Fibroblast of lung (primary cell): ENCODE measurements at places on chromosomes 13 and 19.

- no peak for DNase-seq
Observed at GRCh38 chr19:30374865-30375552, 2.8 kb downstream of the ZNF536 start.

DNA sequence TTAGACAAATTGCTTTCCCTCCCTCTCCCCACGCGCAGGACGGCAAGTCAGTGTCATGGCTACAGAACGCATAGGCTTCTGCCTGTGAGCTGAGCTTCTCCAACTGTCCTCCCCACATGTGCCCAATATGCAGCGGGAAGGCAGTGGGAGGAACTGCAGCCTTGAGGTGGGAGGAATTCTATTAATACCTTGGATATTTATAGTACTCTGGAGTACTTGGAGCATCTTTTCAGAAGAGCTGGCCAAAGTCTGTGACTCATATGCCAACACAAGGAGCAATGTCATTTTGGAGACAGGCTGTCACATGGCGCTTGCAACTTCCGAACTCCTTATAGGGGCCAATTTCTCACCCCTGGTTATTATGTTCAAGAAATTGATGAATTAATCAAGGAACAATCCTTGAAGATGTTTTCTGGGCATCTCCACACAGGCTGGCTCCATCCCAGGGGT is 245.0 kb upstream of the SERP2 start:
- peak; percentile 40 for DNase-seq

- peak; percentile 94 for DNase-seq
Observed at GRCh38 chr19:45478454-45479238, 10.8 kb downstream of the FOSB start.

DNA sequence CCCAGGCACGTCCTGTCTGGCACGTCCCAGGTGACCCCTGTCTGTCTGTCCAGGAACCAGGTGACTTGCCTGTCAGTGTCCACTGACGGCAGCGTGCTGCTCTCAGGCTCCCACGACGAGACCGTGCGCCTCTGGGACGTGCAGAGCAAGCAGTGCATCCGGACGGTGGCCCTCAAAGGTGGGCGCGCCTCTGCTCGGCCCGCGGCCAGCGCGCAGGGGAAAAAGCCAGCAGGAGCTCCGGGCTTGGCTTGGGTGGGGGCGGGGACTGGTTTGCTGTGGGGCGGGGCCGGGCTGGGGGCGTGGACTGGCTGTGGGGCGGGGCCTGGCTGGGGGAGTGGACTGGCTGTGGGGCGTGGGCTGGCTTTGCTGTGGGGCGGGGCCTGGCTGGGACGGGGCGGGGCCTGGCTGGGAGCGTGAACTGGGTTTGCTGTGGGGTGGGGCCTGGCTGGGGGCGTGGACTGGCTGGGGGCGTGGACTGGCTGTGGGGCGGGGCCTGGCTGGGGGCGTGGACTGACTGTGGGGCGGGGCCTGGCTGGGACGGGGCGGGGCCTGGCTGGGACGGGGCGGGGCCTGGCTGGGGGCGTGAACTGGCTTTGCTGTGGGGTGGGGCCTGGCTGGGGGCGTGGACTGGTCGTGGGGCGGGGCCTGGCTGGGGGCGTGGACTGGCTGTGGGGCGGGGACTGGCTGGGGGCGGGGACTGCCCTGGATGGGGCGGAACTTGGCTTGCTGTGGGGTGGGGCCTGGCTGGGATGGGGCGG is 7.2 kb downstream of the WDR18 start:
- peak; percentile 22 for DNase-seq

DNA sequence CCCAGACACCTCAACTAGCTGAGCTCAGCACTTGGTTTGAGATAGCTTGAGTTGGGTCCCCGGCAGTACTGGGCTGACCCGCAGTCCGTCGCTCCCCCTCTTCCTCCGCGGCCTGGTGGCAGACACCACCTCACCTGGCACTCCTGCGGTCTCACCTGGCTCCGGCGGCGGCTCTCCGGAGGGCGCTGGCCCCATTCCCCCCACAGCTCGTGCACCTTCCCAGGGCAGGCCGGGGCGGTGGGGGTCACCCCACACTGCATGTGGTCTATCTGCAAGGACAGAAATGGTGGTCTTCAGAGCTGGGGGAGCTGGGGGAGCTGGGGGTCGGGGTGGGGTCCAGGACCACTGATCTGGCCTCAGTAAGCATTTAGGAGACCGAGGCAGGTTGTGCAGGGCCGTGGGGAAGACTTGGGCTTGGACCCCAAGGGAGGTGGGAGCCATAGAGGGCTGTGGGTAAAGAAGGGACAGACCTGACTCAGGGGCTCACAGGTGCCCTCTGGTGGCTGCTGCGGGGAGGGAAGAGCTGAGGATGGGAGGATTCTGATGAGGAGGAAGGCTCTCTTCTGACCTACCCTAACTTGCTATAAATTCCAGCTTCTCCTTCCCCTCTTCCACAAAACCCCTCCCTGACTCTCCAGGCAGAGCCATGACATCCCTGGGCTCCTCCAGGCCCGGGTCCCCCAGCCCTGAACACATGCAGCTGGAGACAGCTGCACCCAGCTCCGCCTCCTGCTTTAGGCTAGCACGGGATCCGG is 6.7 kb upstream of the PLIN4 start:
- DNase-seq = peak; percentile 43

DNA sequence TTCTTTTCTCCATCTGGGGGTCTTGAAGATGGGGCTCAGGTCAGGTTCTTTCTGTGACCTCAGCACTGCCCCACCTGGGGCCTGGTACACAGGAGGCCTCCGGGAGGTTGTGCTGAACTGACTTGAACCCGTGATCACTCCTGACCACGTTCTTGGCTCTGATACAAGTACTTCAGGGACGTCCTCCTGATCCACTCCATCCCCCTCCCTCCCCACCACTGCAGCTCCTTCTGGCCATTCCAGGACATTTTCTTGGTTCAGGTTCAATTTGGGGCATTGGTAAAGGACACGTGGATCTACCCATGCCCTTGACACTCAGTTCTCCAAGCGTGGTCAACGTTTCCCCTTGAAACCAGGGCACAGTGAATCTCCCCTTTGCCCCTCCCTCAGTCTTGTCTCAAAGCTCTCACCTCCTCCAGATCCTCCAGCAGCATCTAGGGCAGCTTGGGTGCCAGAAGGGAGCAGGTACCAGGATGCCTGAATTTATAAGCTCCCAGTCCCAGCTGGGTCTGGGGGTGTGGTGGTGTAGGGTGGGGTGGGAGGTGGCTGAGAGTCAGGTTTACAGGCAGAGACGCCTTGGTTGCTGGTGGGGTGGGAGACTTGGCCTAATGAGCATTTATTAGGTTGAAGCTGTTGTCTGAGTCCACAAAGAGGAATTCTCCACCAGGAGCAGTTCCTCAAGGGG is at the start of gene KLK15:
TSS of gene KLK15 (minus strand) at position 458 of the 685 bp plus-strand sequence. CDS start 2,082 bp downstream, outside the sequence.
- no peak for DNase-seq

- peak; percentile 15 for DNase-seq
Observed at GRCh38 chr13:78194904-78195639, 276.4 kb upstream of the EDNRB start.

- DNase-seq = no peak
Observed at GRCh38 chr13:99403458-99403971, 96.3 kb upstream of the GPR183 start.

DNA sequence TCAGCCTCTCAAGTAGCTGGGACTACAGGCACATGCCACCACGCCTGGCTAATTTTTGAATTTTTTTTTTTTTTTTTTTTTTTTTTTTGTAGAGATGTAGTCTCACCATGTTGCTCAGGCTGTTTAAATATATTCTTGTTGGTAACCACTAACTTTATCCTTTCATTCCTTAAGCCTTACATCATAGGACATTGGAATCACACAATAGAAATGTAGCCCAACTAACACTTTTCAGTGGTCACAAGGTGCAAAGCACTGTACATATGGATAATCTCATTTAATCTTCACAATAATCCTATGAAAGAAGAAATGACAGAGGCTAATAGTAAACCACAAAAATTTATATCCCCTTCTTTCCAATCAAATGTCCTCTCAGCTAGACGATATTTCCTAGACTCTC is 417.8 kb upstream of the DACH1 start:
- no peak for DNase-seq

GRCh38 chr13:52739468-52740071 is at the start of gene CNMD:
CNMD (minus strand) TSS chr13:52739820; CDS start chr13:52739701, 119 bp downstream.
- DNase-seq = no peak

GRCh38 chr13:98765996-98766519 is 13.6 kb upstream of the SLC15A1 start:
- no peak for DNase-seq

GRCh38 chr13:102203718-102204117 is 198.1 kb downstream of the FGF14 start:
- no peak for DNase-seq

DNA sequence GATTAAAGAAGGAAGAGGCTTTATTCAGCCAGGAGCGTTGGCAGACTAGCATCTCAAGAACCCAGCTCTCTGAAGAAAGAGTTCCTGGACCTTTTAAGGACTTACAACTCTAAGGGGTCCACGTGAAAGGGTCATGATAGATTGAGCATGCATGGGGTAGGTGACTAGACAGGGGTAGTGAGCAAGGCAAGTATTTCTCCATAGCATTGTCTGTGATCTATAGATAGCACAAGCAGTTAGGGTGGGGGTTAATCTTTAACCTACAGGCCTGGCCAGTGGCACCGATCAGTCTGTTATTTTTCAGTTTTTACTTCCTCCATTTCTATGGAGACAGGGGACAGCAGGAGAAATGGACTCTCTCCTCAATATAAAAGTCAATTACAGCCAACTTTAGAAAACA is 983.7 kb downstream of the SLITRK1 start:
- DNase-seq = no peak

GRCh38 chr19:41595258-41595889 is 19.4 kb downstream of the CEACAM21 start:
- DNase-seq = peak; percentile 68

- no peak for DNase-seq
Observed at GRCh38 chr13:79534596-79534995, 53.6 kb downstream of the NDFIP2 start.

GRCh38 chr13:21522847-21523246 is 63.7 kb upstream of the ZDHHC20 start:
- no peak for DNase-seq

- DNase-seq = no peak
Observed at GRCh38 chr13:35489050-35489449, 12.6 kb upstream of the MAB21L1 start.

DNA sequence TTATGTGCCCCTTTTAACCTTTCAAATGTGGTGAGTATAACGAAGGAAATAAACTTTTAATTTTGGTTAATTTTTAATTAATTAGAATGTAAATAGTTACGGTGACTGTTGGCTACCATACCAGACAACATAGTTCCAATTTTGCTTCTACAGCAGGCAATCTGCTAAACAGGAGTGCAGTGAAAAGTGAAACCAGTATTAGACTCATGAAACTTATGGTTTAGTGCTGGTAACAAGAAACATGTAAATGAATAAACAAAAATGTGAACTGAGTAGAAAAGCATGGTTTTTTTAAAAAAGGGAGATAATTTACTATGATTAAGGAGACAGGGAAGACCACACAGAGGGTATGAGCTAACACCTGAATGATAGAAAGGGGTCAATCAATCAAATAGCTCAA is 478.4 kb downstream of the PCDH9 start:
- DNase-seq = no peak

DNA sequence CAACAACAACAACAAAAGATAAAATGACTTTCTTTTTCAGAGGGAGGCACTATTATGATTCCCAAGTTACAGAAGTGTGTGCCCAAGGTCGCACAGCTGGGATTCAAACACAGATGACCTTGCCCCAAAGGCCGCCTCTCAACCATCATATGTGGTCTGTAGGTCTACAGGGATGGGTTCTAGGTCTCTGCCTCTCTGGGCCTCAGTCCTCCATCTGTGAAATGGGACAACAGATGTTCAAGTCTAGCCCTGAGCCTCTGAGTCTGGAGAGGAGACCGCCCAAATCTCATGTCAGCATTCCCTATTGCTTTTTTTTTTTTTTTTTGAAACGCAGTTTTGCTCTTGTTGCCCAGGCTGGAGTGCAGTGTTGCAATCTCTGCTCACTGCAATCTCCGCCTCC is 4.9 kb downstream of the NPAS1 start:
- DNase-seq = no peak

DNA sequence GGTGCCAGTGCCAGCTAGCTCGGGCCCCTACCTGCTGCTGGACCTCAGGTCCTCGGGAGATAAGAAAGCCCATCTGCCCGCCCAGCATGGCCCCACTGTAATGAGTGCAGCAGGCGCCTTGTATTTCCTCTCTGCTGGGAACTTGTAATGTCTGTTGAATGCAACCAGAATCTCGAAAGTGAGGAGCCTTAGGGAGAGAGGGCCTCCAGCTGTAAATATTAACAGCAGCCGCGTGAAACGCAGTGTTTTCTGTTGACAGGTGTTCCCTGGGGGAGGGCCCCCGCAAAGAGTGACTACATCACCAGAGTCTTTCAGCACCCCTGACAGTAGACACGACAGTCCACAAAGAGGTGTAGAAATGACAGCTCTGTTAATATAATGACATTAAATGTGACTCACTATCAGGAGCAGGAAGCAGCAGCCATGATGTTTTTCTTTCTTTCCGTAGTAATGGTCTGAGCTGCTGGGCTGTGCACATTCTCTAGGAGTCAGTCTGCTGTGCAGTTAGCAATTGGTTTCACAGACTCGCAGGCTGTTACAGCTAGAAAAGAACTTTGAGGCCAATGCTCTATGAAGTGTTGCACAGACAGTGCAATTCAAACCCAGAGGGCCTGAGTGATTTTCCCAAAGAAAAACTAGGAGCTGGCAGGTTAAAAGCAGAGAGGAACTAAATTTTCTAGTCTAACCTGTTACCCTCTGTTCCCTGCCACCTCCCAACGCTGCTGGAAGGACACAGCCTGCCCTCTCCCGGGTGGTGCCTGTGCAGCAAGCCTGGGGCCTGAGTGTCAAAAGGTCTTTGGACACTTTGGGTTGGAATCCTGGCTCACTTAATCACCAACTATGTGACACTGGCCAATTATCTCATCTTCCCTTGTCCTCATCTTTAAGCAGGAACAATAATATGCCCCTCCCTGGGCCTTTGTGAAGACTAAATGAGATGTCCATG is 58.6 kb upstream of the WASF3 start:
- peak; percentile 12 for DNase-seq

- peak; percentile 53 for DNase-seq
Observed at GRCh38 chr13:23510979-23511735, 59.1 kb upstream of the TNFRSF19 start.

DNA sequence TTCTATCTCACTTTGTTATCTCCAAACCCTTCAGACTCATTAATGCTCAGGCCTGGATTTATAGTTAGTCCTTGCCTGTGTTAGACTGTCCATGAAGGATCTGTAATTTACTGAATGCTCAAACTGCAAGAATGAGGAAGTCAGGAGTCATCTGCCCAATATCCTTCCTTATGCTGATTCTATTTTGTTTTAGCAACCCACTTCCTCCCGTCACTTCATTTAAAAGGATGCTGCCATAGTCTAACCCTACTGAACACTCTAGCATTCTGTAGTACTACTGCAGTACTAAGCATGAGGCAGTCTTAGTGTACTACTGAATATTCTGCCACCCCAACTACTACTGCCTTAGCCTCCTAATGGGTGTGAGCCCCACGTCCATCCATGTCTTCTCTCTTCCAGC is 1.5 kb downstream of the FCAR start:
- DNase-seq = no peak

DNA sequence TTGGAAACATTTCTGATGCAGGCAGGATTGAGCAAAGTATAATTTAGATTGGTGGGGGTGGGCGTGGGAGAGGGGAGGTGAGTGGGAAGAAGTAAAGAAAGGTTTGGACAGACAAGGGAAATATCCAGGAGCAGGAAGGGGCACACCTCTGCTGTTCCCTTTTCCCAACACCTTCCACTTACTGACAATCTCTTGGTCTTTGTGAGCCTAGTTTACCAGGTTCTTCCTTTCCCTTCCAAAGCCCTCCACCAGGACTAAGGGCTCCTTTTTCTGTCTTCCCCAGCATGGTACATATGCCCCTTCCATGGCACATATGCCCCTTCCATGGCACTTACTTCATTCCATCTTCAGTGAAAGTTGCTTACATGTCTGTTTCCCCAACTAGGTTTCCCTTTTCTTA is 6.2 kb upstream of the THSD1 start:
- no peak for DNase-seq

- DNase-seq = no peak
Observed at GRCh38 chr13:24066405-24067295, 93.9 kb upstream of the SPATA13 start.
